AG09319 (cell line): ENCODE measurements at places on chromosomes 7 and 10.
A peak's percentile ranks its signal among the peaks of the same experiment; 100 is the strongest.

DNA sequence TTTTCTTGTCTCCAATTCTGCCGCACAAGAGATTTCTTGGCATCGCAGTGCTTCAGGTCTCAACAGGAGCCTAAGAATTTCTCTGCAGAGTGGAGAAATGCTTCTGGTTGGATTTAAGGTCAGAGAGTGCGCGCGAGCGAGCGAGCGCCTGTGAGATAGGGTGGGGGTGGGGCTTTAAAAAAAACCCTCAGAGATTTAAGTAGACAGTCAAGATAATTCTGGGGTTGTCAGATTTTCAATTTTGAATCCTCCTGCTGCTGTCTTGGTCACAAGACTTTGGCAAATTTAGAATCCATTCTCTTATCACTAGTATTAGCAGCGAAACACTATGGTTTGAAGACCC is 49.7 kb downstream of the CPEB3 start:
- DNase-seq: no peak

- no peak for DNase-seq
Measured at GRCh38 chr7:22628112-22628511, 98.9 kb upstream of the IL6 start.

DNA sequence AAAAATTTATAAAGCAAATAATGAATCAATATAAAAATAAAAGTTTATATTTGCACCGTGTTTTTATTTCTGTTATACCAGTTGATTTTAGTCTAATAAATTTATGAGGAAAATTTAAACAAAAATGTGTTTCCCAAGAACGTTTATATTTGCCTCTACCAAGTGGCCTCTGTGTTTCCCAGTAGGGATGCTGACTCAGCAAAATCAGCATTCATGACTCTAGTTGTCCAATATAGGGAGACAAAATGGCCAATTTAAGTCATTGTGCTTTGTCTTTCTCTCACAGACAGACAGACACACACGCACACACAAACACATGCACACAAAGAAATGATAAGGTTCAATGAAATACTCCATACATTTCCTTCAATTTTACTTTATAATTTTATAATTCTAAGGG is 942.5 kb upstream of the ZWINT start:
- DNase-seq: no peak

DNA sequence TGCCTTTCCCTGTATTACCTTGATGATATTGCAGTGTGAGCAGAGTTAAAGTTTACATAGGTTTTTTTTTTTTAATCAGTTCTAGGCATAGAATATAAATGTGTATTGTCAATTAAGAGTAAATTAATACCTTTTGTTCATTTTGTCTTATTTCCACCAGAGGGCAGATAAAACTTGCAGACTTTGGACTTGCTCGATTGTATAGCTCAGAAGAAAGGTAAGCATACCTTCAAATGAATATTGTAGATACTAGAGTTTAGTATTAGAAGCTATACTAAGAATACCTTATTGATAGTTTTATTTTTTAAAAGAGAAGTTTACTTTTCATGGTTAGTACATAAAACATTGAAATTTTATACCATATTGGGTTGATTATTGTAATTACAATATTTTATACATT is 86.8 kb downstream of the MPLKIP start:
- DNase-seq: no peak

GRCh38 chr10:68371604-68372003 is 35.5 kb downstream of the RUFY2 start:
- DNase-seq: no peak

DNA sequence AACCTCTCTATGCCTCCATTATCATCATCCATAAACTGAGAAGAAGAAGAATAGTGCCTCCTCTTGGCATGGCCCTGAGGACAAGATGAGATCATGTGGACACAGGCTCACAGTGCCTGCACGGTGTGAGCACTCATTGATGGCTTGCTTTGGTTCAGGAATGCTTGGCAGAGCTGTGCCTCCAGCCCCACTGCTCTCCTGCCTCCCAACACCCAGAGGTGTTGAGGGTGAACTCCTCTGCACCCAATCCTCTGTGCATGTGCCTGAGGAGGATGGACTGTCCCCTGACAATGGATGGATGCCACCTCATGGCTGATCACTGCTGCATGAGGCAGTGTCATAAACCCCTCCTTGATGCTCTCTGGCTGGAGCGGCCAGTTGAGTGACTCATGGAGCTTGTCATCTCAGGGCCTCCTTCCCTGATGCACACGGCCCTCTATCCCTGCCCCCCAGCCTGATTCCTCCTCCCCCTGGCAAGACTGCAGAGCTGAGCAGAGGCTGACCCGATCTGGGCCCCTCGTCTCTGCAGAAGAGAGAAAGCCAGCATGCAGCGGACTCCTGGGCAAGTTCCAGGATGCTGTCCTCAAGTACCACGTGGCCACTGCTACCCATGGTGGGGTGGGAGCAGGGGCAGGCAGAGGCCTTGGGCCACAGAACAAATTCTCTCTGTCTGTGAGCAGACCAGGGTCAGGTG is 136.3 kb downstream of the KCNMA1 start:
- DNase-seq: no peak

GRCh38 chr7:18157233-18157632 is 129.6 kb upstream of the PRPS1L1 start:
- no peak for DNase-seq

- peak; percentile 44 for DNase-seq
Measured at GRCh38 chr7:4745971-4746919, 29.2 kb upstream of the AP5Z1 start.

DNA sequence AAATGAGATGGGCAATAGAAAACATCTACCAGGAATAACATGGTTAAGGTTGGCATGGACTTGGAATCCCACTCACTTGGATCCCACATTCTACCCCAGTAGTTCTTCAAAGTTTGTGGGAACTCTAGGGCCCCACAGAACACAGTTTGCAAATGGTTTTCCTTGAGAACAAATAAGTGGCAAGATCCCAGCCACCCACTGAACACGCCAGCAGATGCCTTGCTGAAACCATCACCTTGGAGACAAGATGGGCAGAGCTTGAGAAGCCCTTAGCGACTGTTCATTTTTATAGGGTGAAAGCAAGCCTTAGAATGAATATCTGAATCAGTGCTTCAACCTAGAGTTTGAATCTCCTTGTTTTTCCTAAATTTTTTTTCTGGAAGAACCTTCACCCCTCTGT is 349.1 kb downstream of the RPS24 start:
- no peak for DNase-seq

DNA sequence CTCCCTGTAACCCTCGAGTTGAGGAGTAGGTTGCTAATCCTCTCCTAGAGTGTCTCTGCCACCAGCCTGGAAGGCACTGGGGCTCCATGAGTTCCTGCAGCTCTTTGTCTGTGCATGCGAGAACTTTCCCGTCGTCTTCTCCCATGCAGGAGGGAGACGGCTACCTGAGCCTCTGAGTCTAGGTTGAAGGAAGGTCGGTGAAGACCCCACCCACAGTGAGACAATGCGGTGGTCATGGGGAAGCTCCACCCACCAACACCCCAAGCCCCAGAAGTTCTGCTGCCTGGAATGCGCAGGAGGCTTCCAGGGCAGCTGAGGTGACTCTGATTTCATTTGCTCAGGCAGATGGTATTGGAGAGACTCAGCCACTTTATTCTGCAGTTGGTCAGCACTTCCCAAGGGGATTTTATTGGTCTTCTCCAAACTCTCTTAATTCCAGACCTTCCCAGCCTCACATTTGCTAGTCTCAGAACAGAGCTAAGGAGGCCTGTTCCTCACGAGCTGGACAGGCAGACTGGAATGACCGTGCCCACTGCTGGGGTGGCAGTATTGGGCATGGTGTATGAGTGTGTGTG is 36.5 kb downstream of the PTPRE start:
- DNase-seq: no peak

GRCh38 chr7:117134411-117134810 is 181.1 kb downstream of the ST7 start:
- DNase-seq: no peak

DNA sequence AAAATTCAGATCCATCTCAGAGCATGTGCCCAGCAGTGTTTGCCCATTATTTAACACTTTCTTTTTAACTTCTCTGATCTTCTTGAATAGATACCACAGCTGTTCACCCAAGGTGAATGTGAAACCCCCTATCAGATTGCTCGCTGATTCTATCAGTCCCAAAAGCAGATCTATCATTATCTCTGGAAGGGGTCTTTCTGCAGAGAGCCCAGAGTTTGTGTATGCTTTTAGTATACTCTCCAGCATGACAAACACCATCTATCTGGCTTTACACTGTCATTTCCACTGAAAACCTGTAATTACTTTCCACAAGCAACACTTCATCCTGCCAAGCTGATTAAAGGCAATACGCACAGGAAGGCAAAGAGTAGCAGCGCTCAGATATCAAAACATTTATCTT is 168.2 kb downstream of the CACNA2D1 start:
- DNase-seq: no peak

GRCh38 chr7:4745265-4745919 is 30.0 kb upstream of the AP5Z1 start:
- DNase-seq: no peak

DNA sequence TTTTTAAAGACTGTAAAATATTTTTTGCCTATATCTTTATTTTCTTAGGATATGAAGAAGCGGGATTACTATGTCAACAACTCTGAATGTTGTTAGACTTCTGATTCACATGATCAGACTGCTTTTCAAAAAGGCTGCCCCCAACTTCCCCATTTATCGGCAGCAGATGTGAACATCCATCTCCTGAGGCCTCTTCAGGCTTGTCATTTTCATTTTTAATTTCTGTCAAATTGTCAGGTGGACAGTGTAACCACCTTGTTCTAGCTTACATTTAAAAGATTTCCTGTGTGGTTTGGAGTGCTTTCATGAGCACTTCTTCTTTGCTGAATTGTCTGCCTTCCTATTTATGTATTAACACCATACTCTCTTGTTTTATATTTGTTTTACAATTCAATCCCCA is 78.8 kb upstream of the GSDME start:
- DNase-seq: no peak

DNA sequence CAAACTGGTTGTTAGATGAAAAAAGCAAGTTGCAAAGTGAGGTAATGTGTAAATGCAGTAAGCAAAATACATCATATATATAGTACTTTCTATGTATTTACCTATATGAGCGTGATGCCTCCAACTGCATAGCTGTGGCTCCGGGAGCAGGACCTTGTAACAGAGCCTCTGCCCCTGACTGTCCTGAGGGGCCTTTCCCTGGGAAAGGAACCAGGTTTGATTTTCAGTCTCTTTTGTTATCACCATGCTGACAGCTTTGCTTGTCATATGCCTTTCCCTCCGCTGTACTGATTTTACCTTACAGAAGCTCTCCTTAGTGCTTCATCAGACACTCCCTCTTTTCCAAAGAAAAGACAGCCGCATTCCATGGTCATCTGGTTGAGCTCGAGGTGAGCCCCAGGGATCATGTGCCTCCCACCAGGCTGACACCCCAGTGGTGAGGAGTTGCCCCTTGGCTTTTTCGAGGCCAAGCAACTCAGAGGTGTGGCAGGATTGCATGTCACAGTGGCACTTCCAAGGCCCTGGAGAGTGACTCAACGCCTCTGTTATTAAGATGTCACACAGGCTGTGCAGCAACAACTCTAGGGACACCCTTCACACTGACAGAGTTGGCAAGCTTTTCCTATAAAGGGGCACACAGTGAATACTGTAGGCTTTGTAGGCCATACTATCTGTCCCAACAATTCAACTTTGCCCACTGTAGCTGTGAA is 78.9 kb downstream of the ALOX5 start:
- no peak for DNase-seq

- no peak for DNase-seq
Measured at GRCh38 chr7:132486274-132486610, 90.0 kb downstream of the PLXNA4 start.

DNA sequence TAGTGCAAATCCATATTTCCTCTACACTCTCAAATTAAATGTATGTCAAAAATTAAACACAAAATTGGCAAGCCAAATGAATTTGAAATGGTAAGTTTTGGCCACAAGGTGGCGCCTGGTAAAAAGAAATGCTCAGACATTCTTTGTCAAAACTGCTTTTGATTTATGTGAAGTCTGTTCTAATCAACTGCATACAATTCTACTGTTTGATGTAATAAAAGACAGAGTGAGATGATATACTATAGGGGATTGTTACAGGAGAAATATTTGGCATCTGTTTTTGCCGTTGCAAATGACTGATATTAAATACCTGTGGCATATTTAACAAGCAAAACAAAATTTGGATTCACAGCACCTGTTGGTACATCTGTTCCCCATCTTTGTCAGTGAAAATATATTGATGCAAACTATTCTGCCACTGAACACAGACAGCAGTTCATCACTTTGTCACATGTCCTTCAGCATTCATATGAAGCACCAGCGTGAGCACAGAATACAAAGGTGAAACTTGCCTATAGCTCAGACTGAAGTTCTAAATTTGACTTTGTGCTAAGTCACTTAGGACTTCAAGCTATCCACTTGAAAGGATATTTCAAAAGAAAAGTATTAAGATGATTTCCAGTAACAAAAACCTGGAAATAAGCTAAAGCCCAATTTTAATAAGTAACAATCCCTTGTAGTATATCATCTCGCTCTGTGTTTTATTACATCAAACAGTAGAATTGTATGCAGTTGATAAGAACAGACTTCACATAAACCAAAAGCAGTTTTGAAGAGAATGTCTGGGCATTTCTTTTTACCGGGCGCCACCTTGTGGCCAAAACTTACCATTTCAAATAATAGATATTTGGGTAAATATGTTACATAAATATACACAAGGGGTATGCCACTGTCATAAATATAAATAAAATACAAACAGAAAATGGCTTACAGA is 10.2 kb upstream of the CH25H start:
- DNase-seq: no peak

- no peak for DNase-seq
Measured at GRCh38 chr10:48550977-48551376, 53.9 kb downstream of the ARHGAP22 start.

- DNase-seq: no peak
Measured at GRCh38 chr10:78038105-78038504, 4.4 kb downstream of the RPS24 start.

DNA sequence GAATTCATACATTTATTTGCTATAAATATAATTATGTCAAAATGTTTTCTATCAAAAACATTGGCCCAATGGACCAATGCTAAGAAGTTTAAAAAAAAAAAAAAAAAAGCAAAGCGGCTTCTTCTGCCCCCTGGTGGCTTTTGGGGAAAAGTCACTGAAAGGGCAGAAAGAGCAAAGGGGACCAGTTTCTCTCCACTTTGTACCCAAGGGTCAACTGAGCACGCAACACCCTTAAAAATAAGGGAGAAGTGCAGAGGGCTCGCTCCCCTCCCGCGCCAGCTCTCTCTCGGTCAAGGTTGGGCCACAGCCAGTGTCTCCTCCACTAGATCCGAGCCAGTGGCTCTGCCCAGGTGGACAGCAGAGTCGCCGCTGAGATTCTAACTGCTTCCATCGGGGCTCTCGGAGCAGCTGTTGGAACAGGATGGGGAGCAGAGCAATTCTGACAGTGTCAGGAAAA is 136.4 kb upstream of the FGFR2 start:
- no peak for DNase-seq

GRCh38 chr7:83173664-83174063 is 11.0 kb upstream of the PCLO start:
- DNase-seq: no peak

- DNase-seq: no peak
Measured at GRCh38 chr7:142112086-142112485, 568 bp downstream of the MGAM2 start.

- peak; percentile 35 for DNase-seq
Measured at GRCh38 chr7:102912742-102913141, at the start of gene LRRC17. Gene LRRC17, plus strand, starts transcription at chr7:102913000. Its CDS starts 20,914 bp downstream, at chr7:102933914.

- peak; percentile 75 for DNase-seq
Measured at GRCh38 chr7:156907656-156908055, 14.7 kb upstream of the LMBR1 start.
